ENCODE measurements at places on chromosomes 6 and 20. TPM values are rescaled to one million over a fixed set of nuclear protein-coding genes. Genes with fewer than 3 reads are reported as not detected.

- DNase-seq, result no peak
These were observed 30.8 kb downstream of the FBXO30 start for GRCh38 chr6:145783796-145784195.

GRCh38 chr6:149951626-149952025 lies 9.8 kb downstream of the ULBP2 start:
- no peak for DNase-seq

Gene AGER
- total RNA-seq, result 0.33 TPM

Gene ZC2HC1B
- total RNA-seq, result not detected

DNA sequence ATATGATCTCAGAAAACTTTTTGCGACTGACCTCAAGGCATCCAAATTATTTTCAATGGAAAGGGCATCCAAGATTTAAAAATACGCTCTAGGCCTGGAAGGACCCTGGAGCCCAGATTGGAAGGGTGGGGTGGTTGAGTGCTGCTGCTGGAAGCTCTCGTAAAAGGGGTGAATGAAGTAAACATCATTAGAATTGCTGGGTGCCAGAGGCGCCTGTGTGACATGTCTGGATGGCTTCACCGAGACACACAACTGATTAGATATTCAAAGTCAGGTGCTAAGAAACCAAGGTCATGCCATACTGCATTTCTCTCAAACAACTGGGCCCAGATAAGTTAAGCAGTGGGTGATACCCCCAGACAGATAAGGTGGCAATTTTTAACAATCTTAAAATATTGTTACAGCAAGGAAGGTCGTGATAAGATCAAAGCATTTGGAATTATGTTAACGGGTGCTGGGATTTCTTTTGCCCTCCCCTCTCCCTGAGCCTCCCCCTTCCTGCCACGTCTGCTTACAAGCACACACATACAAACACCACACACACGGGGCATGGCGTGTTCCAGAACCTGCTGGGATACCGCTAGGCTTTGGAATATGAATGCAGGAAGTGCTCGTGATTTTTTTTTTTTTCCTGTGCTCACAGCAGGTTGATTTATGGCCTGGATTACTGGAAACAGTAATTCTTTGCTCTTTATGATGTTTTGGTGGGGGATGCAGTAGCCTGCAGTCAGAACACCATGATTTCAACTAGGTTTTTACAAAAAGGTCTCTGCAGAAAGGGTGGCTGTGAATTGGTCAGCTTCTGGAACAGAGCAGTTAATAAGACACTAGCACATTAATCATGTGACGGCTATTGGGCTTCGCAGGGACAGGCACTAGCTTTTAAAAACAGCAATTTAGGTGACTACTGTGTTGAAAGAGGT lies 551.2 kb downstream of the QKI start:
- DNase-seq, result no peak

All from mammary epithelial cell (primary cell).